Activated naive CD8-positive, alpha-beta T cell treated with anti-CD3 and anti-CD28 coated beads, Interleukin-2, amount 50 U/mL, for 24 hours (primary cell): ENCODE measurements at places on chromosomes 4 and X.
A peak's percentile ranks its signal among the peaks of the same experiment; 100 is the strongest.

DNA sequence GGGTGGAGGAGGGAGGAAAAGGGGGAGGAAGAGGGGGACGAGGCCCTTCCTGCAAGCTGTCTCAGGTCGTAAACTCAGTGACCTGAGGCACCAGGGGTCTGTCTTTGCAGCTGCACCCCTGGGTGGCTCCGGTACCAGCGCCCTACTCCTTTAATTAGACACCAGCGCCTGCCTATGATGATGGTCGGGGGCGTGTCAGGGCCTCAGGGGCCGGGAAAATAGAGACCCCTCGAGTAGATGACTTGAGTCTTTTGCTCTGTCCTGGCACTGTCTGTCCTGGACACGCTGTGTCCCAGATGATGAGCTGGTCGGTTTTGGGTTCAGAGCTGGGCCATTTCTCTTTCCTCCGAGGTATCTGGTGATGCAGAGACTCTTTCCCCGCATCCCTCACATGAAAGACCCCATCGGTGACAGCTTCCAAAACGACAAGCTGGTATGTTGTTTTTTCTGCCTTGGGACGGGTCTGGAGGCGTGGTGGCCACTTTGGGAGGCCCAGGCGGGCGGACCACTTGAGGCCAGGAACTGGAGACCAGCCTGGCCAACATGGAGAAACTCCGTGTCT, 11.2 kb downstream of the SLC25A6 start:
- H3K36me3 ChIP-seq, result peaks cover 19% of the 10 kb centered on the region
- no peak overlapping the region for H3K27ac ChIP-seq
- H3K27me3 ChIP-seq, result no peaks in the 10 kb centered on the region
- peaks cover 4% of the 10 kb centered on the region for H3K4me1 ChIP-seq

- peak overlapping the region; percentile 96 for H3K27ac ChIP-seq
- DNase-seq, result no peak
- H3K4me1 ChIP-seq, result peaks cover 47% of the 10 kb centered on the region
- no peaks in the 10 kb centered on the region for H3K27me3 ChIP-seq
- no peaks in the 10 kb centered on the region for H3K36me3 ChIP-seq
Measured at GRCh38 chr4:105147016-105147552, 408 bp downstream of the TET2 start.

DNA sequence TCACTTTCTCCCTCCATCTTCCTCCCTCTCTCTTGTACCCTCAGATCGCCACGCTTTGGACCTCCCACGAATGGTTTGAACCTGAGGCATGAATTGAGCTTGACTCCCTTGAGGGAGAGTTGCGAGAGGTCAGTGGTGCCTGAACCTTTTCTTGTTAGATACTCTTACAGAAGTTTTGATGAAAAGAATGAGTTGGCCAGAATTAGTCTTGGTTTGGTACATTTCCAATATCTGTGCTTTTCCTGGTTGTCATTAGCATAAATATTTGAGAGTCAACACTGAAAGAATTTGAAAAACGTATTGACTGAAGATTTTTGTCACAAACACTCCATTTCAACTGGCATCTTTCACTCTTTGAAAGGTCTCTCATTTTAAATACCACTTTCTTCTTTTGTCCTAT, 510.6 kb upstream of the DIPK2B start:
- peak overlapping the region; percentile 35 for H3K4me3 ChIP-seq
- no peaks in the 10 kb centered on the region for H3K36me3 ChIP-seq
- no peaks in the 10 kb centered on the region for H3K27me3 ChIP-seq
- DNase-seq, result no peak

- DNase-seq, result no peak
- no peaks in the 10 kb centered on the region for H3K36me3 ChIP-seq
- H3K4me1 ChIP-seq, result no peaks in the 10 kb centered on the region
- no peak overlapping the region for H3K27ac ChIP-seq
- H3K27me3 ChIP-seq, result peaks cover 2% of the 10 kb centered on the region
- H3K4me3 ChIP-seq, result no peak overlapping the region
Measured at GRCh38 chr4:182704077-182704476, 213.1 kb downstream of the DCTD start.
